Psoas muscle (tissue), 8 donors: ENCODE measurements at places on chromosomes 13 and 19. TPM values are rescaled to one million over a fixed set of nuclear protein-coding genes. Genes with fewer than 3 reads are reported as not detected.

SULT2B1 gene
- total RNA-seq: not detected

C19orf85 gene
- total RNA-seq: not detected

ZNF536 gene
- total RNA-seq: 0.34 TPM

IGFL2 gene
- total RNA-seq: not detected

CD22 gene
- total RNA-seq: 3.2 TPM

CRYL1 gene
- 12.4 TPM for total RNA-seq

OR7A17 gene
- total RNA-seq: not detected

ZNF813 gene
- total RNA-seq: 1.1 TPM

PSG7 gene
- not detected for total RNA-seq

MBD3L2 gene
- total RNA-seq: not detected

PDX1 gene
- total RNA-seq: not detected

- no peak for DNase-seq
Observed at GRCh38 chr19:57171551-57172081, 4.3 kb upstream of the DUXA start.

- DNase-seq: no peak
Observed at GRCh38 chr19:33580026-33580644, 41.6 kb upstream of the CHST8 start.

- no peak for DNase-seq
Observed at GRCh38 chr19:53927739-53928138, 18.7 kb downstream of the CACNG7 start.

DNA sequence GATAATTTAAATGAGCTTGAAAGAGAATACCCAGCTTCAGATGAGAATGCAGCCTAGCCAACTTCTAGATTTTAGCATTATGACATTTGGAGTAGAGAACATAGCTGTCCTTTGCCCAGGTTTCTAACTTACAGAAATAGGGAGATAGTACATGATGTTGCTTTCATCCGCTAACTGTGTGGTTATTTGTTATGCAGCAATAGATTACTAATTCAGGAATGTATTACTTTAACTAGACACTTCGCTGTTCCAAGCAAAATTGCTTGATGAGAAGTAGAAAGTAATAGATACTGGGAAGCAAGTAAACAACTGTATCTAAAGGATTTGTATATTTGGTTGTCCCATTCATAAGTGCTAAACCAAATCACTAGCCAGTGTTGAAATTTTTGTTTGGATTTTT lies 790.9 kb upstream of the PRR20A start:
- no peak for DNase-seq

DNA sequence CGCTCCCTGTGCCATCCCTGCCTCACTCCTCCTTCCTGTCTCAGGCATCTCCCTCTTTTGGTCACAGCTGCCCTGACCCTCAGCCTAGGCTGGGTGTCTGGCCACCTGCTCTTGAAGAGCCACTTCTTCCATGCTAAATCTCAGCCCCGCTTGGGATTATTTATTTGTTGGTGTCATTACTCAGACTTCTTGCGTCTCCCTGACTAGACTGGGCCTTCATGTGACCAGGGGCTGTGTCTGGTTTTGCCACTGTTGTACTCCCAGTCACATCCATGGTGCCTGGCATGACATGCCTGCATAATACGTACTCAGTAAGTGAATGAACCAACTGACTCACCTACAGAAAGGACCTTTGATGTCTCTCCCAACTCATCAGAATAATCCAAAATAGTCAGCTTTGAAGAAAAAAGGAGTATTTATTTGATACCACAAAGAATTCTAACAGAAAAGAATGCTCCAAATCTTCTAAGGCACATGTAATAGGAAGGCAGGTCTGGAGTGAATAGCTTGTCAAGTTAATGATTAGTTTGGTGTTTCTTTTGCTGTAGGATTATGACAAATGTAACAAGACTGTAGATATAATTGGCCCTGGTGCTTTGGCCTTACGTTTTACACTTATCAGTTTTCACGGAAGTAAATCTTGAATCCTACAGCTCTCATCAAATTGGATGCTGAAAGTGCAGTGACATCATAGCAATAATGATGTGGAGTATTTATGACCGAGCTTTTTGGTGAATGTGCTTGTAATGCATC lies 84.0 kb downstream of the ALOX5AP start:
- no peak for DNase-seq

DNA sequence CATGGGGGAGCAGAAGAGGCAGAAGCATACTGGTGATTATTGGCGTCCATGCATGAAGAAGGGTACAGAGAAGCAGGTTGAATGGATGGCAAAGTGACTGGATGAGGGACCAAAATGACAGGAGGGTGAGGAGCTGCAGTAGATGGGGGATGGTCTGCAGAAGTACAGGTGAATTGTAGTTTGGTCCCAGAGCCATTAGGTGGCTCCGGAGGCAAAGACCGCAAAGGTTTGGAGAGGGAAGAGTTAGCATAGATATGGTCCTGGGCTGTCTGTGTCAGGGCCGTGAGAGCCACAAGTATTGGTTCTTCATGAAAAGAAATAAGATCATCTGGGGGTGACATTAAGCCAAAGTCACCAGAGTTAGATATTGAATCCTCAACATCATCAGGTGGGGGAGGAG lies 59.0 kb upstream of the ZNF726 start:
- DNase-seq: no peak

- peak; percentile 64 for DNase-seq
Observed at GRCh38 chr13:76677043-76677442, 209.2 kb downstream of the KCTD12 start.

GRCh38 chr13:44759384-44760360 lies 183.5 kb upstream of the TSC22D1 start:
- peak; percentile 70 for DNase-seq

DNA sequence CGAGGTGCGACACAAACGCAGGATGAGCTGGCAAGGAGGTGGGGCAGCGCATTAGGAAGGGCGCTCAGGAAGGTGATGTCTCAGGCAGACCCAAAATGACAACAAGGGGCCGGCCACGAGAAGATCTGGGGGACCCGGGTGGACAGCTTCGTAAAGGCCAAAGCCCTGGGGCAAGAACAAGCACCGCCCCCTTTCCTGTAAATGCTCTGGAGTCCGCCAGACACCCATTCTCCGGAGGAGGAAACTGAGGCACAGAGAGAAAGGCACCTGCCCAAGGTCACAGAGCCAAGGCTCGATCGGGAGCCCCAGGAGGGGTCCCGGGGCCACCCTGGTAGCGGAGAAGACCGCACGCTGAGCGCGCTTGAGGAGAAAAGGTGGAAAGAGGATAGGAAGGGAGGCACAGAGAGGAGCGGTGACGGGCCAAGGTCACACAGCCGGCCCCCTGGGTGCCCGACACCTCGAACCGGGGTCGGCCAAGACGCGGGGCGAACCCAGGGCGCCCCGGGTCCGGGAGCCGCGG lies 571 bp downstream of the SAFB2 start:
- DNase-seq: peak; percentile 37

DNA sequence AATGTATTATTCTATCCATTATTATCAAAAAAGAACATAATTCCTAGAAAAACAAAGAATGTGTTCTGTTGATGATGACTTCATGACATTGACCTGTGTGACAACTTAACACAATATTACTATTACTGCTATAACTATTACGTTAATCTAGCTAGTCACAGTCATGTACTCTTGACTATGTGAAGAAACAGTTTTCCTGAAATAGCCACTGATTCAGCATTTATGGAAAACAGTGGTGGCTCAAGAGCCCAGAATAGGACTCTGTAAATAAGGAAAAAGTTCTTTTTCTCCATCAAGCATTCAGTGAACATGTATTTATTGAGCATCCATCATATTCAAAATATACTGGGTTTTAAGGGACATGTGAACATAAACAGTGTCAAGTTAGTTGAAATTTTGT lies 93.5 kb downstream of the COG6 start:
- no peak for DNase-seq

GRCh38 chr13:46595136-46595884 lies 42.3 kb downstream of the LRCH1 start:
- no peak for DNase-seq

- peak; percentile 19 for DNase-seq
Observed at GRCh38 chr13:52851137-52851962, 2.9 kb upstream of the PCDH8 start.

DNA sequence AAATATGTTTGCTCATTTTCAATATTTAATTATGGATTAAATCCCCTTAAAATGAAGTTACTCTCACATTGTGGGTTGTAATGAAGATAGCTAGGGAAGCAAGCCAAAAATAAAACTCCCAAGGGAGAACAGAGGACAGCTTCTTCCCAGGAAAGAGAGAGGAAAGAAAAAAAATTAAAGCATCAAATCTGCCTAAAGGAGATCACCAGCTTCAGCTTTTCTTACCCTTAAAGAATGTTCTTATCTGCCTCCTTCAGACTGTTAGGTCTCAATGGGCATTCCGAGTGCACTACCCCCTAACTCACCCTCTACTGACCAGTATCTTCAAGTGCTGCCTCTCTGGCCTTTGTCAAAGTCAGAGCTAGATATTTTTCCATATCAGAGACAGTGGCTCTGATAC lies 55.2 kb downstream of the XPO4 start:
- no peak for DNase-seq

- DNase-seq: peak; percentile 54
Observed at GRCh38 chr19:40907968-40908735, 26.1 kb upstream of the CYP2A7 start.

- no peak for DNase-seq
Observed at GRCh38 chr19:35207391-35207871, 21.1 kb downstream of the FAM187B start.

DNA sequence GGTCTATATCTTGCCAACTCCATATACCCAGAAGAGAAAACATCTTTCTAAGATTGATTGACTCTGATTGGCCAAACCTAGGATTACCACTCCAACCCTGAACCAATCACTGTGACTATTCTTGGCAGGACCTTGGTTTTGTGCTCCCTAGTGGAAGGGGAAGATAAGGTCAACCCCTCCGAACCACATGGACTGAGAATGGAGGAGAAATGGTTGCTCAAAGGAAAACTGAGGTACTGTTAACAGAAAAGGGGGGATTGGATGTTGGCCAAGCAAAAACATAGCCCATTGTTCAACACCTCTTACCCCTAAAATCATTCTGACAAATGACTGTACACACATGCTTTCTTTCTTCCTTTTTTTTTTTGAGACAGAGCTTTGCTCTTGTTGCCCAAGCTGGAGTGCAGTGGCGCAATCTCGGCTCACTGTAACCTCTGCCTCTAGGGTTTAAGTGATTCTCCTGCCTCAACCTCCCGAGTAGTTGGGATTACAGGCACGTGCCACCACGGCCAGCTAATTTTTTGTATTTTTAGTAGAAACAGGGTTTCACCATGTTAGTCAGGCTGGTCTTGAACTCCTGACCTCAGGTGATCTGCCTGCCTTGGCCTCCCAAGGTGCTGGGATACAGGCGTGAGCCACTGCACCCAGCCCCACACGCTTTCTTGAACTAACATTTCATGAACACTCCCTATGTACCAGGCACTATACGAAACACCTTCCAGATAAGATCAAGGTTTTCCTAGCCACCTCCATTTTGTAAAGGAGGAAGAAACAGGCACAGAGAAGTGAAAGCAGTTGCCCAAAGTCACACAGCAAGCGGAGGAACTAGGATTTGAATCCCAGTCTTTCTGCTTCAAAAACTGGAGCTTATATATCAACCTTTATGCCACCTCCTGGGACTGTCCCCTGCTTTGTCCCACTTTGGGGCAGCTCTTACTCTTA lies 6.5 kb downstream of the MEIOSIN start:
- DNase-seq: no peak

DNA sequence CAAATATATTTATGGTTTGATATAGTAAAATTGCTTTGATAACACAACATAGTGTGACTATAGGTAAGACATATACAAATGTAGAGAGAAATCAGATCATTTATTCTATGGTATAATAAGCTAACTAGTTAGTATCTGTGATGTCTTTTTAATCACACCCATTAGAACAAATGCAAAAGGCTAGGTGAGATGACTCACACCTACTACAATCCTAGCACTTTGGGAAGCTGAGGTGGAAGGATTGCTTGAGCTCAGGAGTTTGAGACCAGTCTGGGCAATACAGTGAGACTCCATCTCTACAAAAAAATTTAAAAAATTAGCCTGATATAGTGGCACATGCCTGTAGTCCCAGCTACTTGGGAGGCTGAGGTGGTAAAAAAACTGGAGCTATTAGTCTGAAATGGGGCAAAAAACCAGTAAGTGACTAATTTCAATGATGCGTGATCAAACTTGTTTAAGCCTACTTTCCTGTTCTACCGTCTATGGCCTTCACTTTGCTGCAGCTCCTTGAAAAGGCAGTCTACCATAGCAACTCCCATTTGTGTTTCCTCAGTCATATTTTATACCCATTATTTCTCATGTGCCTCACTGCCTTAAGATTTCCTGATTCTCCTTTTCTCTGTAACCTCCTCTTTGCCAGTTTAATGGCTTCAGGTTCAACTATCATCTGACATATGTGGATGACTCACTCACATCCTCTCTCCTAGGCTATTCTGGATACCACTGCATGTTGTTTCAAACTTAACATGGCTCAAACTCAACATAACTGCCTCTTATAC lies 12.5 kb downstream of the ALG5 start:
- no peak for DNase-seq

DNA sequence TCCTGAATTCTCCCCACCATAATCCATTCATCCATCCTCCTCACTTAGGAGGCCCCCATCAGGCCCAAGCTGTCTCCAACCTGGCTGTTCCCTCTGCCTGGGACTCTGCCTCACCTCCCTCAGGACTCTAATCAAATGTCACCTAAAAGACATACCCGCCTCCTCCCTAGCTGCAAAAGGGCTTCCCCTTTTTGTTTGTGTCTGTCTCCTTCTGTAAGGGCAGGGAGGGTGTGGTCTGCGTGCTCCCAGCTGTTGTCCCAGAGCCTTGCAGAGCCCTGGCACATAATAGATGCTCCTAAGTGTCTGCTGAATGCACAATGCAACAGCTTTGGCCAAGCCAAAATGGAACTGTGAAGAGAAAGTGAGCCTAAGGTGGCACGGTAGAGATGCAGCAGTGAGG lies 4.4 kb downstream of the TRIR start:
- DNase-seq: no peak
